Naive thymus-derived CD8-positive, alpha-beta T cell (primary cell): ENCODE measurements at places on chromosomes 11 and 22. TPM values are rescaled to one million over a fixed set of nuclear protein-coding genes. Genes with fewer than 3 reads are reported as not detected.

DNA sequence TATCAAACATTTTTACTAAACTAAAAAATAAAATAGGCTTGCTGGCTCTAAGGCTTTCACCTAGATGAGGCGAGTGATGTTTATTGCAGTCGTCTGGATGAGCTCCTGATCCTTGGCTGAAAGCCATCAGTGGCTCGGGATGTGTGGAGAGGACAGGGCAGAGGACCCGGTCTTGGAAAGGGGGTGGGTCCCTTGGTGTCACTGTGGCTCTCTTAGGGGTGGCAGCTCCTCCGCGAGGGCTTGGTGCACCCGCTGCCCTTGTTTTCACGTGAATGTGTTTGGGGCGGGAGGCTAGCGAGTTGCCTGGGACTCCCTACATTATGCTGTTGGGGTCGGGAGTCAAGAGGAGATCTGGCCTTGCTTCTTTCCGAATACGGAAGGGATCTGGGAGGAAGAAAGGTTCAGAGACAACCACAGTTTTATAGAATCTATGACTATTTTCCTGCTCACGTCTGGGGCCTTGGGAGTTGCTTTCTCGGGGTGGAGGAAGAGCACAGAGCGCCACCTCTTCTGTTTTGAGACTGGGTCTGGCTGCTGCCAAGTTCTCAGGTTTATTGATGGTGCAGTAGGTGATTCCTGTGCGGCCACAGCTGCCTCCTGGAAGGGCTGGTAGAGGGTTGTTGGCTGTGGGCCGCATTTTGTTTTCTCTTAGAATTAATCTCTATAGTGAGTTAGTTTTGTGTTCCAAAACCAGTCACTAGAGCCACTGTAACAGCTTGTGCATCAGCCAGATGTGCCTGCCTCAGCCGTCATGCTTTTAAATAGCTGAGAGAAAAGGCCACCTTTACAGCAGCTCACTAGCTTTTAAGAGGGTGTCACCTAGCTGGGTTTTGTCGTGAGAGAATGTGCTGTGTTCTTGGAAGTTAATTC is 12.8 kb downstream of the TBC1D22A start:
- no peak for DNase-seq

- no peak for DNase-seq
Measured at GRCh38 chr11:67397536-67397935, 4.1 kb downstream of the PPP1CA start.

DNA sequence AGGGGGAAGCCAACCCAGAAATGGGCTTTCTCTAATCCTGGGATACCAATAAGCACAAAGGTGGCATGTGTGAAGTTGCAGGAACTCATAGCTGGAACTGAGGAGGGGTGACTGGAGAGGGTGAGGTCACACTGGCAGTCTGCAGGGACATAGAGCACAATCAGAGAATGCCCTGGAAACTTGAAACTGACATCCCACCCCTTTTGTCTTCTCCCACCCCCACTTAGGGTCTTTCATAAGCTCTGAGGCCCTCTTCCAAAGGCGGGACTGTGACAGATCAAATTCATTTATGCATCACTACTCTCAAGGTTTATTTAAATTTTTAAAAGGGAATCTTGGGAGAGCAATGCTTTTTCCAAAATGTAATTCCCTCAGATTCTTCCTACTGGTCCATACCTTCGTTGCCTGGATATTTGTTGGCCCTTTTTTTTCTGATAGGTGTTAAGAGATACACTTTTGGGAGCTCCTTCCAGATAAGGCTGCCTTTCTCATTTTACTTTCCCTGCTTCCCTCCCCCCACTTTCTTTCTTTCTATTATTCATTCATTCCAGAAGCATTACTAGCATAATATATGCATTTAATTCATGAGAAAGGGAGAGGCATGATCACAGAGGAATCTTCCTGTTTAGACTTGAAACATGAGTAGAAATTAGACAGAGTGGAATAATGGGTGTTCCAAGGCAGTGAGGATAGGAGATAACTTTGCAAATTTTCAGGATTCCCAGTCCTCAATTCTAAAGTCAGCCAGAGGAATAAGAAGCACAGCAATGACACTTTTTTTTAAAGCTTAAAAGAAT is 14.8 kb downstream of the OR51E2 start:
- DNase-seq: no peak

DNA sequence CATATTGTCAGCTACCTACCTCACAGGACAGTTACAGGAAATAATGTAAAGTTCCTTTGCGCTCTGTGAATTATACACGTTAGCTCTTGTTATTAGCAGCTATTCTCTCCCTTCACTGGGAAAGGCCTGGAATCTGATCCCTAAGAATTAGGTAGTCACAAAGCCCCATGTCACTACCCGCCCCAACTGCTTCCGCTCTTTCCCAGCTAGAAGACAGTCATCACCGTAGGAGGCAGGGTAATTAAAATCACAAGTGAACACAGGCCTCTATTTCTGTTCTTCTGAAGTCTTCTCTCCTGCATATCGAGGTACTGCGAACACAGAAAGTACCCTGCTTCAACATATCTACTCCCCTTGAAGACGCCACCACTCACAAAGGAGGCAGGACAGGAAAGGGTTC is 12.6 kb upstream of the AHNAK start:
- DNase-seq: no peak

GRCh38 chr11:34416766-34417165 is 22.0 kb upstream of the CAT start:
- no peak for DNase-seq

GRCh38 chr22:17114173-17114897 is 6.8 kb downstream of the TMEM121B start:
- DNase-seq: no peak

GRCh38 chr11:41235668-41236067 is 223.8 kb downstream of the LRRC4C start:
- DNase-seq: no peak

- no peak for DNase-seq
Measured at GRCh38 chr11:106418791-106419190, 341.3 kb downstream of the AASDHPPT start.

DNA sequence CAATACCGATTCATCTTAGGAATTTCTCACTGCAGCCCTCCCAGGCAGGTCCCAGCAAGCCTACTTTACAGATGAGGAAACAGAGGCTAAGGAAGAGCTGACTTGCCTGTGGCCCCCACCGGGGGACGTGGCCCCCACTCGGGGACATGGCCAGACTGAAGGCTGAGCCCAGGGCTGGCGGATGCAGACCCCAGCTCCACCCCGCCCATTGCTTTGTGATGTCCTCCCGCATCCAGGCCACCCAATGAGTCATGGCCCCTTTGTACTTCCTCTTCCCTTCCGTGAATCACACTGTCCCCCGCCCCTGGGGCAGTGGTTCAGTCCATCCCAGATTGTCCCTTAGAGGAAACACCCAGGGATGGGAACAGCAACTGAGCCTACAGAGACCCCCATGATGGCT is 116.0 kb upstream of the ANO1 start:
- no peak for DNase-seq

DNA sequence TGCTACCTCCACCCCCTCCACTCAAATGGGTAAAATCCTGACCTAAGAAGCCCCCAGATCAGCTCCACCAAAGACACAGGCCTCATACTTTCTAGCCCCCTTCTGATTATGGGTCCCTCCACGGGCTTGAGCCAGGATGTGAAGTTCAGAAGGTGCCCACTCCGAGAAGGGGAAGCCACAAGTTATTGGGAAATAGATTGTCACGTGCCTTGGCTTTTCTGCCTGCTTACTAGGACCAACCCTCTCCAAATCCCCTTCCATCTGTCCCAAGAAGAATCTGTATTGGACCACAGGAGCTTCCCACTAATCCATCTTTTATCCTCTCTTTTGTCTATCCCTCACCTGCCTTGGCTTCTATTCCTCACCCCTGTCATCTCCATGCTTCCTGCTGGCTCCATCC is 3.0 kb upstream of the NRGN start:
- no peak for DNase-seq

DNA sequence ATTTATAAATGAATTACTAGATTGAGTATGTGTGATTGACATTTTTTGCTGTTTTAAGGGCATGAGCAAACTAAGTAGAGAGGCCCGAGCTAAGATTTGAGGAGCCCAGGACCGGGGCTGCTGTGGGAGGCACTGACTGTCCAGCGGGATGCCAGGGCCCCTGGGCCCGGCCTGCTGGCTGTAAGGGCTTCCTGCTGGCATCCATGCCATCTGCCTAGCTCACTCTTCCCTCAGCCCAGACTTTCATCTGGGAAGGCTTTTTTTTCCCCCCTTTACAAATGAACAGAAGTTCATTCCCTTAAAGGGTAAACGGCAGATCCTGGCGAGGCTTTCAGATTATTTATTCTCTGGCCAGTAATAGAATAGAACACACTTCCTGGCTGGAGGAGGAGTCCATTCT is 16.0 kb upstream of the TP53I11 start:
- DNase-seq: no peak

Gene SLCO2B1
- 2.3 TPM for total RNA-seq

DNA sequence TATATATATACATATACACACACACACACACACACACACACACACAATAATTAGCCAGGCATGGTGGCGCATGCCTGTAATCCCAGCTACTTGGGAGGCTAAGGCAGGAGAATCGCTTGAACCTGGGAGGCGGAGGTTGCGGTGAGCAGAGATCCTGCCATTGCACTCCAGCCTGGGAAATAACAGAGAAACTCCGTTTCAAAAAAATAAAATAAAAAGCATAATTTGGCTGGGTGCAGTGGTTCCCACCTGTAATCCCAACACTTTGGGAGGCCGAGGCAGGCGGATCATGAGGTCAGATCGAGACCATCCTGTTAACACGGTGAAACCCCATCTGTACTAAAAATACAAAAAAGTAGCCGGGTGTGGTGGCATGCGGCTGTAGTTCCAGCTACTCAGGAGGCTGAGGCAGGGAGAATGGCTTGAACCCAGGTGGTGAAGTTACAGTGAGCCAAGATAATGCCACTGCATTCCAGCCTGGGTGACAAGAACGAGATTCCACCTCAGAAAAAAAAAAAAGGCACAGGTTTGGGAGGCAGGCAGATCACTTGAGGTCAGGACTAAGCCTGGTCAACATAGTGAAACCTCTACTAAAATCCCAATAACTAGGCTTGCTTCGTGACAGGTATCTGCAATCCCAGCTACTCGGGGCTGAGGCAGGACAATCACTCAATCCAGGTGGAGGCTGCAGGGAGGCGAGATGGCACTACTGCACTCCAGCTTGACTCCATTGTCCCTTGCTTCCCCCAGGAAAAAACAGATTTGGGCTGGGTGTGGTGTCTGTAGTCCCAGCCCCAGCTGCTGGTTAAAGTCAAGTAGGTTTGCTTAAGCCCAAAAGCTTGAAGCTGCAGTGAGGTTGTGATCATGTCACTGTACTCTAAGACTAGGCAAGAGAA is 11.8 kb upstream of the WDR74 start:
- DNase-seq: no peak

DNA sequence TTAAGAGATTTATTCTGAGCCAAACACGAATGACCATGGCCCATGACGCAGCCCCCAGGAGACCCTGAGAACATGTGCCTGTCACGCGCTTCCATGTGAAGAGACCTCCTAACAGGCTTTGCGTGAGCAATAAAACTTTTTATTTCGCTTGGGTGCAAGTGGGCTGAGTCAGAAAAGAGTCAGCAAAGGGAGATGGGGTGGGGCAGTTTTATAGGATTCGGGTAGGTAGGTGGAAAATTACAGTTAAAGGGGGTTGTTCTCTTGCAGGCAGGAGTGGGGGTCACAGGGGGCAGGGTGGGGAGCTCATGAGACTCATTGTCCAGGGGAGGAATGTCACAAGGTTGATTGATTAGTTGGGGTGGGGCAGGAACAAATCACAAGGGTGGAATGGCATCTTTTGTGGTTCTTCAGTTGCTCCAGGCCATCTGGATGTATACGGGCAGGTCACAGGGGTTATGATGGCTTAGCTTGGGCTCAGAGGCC is 77.2 kb upstream of the FTH1 start:
- no peak for DNase-seq

Gene RFPL3
- not detected for total RNA-seq

DNA sequence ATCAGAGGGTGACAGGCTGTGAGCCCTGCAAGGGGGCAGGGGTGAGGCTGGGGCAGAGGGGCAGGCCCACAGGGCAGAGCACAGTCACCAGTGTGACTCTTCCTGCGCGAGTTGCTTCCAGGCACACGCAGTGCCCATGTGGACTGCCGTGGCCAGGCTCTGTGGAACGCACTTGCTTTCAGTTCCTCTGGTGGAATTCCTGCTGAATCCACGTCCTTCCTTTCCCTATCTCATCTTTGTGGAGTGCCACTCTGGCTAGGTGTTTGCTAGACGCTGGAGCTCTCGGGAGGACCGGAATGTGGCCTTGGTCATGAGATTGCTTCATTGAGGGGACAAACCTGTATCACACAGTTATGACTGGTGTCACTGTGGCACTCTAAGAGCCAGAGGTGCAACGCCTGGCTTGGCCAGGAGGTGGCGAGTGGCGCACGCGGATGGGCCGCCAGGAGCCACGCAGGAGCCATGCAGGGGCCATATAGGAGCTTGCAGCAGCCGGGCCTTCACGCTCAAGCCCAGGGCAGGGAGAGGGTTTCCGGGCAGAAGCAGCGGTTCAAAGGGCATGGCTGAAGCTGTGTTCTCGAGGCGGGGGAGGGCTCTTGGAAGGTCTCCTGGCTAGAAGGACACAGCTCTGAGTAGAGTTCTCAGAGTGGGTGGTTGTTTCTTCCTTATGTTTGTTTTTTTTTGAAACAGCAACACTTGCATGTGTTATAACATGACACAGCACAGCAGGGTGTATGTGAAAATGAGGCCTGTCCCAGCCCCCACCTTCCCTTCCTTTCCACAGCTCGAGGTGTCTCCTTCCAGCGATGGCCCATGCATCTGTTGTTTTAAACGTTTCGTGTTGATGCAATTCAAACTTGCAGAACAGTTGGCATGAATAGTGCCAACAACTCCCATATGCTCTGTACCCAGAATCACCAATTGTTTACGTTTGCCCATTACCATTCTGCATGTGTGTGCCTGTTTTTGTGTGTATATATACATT is 36.2 kb downstream of the TBC1D22A start:
- DNase-seq: peak; percentile 65

- no peak for DNase-seq
Measured at GRCh38 chr11:126606484-126606883, 251.0 kb downstream of the ST3GAL4 start.

Gene TEX54
- total RNA-seq: 0.91 TPM

Gene PLAAT2
- total RNA-seq: not detected

DNA sequence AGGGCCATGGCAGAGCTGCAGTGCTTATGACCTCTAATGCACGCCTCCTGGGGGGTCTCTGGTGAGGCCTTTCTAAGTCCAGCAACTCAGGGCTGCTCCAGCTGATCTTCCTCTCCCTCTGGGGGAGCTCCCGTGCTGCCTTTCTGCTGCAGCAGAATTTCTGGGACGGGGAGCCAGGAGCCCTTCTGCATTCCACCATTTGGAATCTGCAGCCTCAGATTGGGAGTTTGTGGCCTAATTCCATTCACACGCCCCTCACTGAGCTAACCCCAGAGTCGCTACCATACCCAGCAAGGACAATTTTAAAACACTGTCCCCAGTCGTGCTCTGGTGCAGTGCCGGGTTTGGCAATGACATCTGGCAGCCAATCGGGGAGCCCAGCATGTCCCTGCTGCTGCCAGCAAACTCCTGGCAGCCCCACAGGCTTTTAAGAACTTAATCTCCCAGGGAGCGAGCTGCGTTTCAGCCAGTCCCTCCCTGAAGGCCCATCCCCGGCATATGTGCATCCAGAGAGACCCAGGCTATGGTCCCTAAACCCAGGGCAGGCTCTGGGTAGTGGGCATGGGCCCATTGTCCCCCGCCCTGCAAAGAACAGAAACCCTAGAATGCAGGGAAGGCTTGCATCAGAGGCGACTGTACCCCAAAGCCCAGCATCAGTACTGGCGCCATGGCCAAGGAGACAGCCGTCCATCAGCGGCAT is 4.7 kb downstream of the SHANK2 start:
- DNase-seq: no peak

Gene MMP12
- not detected for total RNA-seq
